ENCODE measurements at places on chromosomes 6 and 20. TPM values are rescaled to one million over a fixed set of nuclear protein-coding genes. Genes with fewer than 3 reads are reported as not detected.

DNA sequence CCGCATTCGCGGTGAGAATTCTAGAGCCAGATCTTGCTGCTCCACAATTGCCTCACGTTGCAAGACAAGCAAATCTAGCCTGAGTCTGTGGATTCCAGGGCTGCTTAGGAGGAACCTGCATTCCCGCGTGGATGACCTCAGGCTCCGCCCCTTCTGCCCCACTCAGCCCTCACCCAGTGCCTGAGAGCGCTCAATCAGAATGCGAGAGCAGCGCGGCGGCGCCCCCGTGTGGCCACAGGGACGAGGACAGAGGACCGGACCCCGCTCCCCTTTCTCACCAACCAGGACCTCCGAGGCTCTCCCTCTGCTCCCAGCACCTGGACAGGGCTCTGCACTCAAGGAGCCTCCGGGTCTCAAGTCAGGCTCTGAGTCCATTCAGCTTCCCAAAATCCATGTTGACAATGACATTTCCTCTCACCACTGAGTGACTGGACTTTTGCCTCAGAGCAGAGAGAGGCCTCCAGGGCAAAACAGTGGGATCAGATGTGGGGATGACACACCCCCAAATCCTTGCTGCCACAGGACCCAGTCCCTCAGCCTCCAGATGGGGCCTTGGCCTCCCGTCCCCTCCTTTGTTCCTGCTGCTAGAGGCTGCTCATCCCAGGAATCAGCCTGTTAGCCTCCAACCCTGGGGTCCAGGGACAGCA, 52.0 kb downstream of the RPP21 start:
- peaks cover 14% of the 10 kb centered on the region for H3K27me3 ChIP-seq
- H3K4me3 ChIP-seq: no peak overlapping the region
- H3K4me1 ChIP-seq: peaks cover 4% of the 10 kb centered on the region
- DNase-seq: peak; percentile 89
- no peak overlapping the region for H3K27ac ChIP-seq
- no peaks in the 10 kb centered on the region for H3K36me3 ChIP-seq

GRCh38 chr6:1335367-1336037, 23.6 kb downstream of the FOXQ1 start:
- DNase-seq: no peak
- no peaks in the 10 kb centered on the region for H3K36me3 ChIP-seq
- H3K4me1 ChIP-seq: no peaks in the 10 kb centered on the region
- no peak overlapping the region for H3K4me3 ChIP-seq
- H3K27me3 ChIP-seq: no peaks in the 10 kb centered on the region

- peak overlapping the region; percentile 98 for H3K4me3 ChIP-seq
- H3K36me3 ChIP-seq: no peaks in the 10 kb centered on the region
- peaks cover 11% of the 10 kb centered on the region for H3K4me1 ChIP-seq
- no peak for DNase-seq
- no peaks in the 10 kb centered on the region for H3K27me3 ChIP-seq
These were observed 469 bp upstream of the XRN2 start for GRCh38 chr20:21302664-21303060.

DNA sequence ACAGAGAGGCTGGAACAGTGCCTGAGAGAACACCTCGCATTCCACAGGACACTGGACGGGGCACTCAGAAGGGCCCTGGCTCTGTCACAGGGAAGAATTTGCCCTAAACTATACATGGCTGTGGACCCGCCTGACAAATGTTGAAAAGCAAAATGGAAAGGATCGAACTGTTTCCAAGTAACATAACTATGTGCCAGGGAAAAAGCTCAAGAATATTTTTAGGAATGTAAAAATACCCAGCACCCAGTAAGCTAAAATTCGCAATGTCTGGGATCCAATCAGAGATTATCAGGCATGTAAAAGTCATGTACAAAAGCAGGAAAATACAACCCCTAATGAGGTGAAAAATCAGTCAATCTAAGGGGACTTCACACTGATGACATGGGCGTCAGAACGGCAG, 215.9 kb downstream of the TTLL2 start:
- H3K27ac ChIP-seq: no peak overlapping the region
- no peak overlapping the region for H3K4me3 ChIP-seq
- H3K27me3 ChIP-seq: no peaks in the 10 kb centered on the region
- H3K36me3 ChIP-seq: no peaks in the 10 kb centered on the region

DNA sequence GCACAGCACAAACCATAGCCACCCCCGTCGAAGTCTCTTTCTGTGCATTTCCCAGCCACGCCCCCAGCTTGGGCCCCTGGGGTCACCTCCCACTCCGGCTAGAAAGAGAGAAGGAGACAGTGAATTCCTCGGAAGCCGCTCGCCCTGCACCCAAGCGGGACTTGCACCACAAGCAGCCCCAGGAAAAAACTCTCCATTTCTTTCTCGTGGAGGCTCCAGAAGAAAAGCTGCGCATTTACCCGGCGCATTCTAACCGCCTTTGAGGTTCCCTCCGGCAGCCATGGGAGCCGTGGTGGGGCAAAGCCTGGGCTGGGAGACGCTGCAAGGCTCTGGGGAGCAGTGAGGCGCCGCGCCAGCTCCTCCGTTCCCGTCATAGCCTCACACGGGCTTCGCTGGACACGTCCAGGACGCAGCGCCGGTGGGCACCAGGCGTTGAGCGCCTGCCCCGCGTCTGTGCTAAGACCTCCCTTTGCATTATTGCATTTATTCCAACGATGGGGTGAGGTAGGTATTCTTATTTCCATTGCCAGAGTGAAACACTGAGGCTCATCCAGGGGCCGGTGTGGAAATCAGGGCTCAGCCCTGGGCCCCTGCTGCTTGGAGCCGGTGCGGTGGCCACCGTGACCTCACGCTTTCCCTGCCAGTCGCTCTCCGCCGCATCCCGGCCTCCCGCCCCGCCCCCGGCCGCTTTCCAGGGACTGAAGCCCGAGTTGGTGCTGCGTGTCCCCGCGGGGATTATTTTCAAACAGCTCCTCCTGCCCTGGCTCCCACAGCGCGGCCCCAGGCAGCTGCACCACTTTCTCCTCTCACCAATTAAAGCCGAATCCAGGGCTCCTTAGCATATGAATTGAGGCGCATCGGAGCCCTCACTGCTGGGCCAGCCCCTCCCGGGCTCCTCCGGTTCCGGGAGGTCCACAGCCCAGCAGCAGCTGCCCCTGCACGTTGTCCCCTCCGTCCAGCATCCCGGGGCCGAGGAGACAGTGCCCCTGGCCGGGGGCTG, 148.3 kb upstream of the AFDN start:
- H3K27ac ChIP-seq: no peak overlapping the region
- peaks cover 17% of the 10 kb centered on the region for H3K27me3 ChIP-seq
- no peak for DNase-seq
- H3K36me3 ChIP-seq: no peaks in the 10 kb centered on the region
- H3K4me1 ChIP-seq: peaks cover 6% of the 10 kb centered on the region
- H3K4me3 ChIP-seq: no peak overlapping the region

- H3K27ac ChIP-seq: no peak overlapping the region
- peak; percentile 63 for DNase-seq
- no peak overlapping the region for H3K4me3 ChIP-seq
- peaks cover 39% of the 10 kb centered on the region for H3K36me3 ChIP-seq
These were observed 41.8 kb downstream of the DSTN start for GRCh38 chr20:17611540-17612286.

GRCh38 chr6:127180426-127180825, 62.0 kb downstream of the RSPO3 start:
- H3K4me3 ChIP-seq: no peak overlapping the region
- H3K27ac ChIP-seq: no peak overlapping the region
- H3K27me3 ChIP-seq: no peaks in the 10 kb centered on the region
- no peak for DNase-seq
- no peaks in the 10 kb centered on the region for H3K36me3 ChIP-seq

DNA sequence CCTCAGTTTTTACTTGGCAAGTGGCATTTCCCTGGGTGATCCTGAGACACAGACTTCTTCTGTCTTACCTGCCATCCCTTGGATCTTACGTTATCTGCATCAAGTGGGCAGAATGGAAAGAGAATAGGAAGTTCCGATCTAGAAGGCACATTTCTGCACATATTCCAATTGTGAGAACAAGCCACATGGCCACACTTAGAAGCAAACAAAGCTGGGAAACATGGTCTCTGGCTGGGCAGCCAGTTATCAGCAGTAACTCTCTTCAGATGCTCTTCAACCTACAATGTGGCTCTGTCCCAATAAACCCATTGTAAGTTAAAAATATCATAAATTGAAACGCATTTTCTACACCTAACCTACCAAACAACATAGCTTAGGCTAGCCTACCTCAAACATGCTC, 67.3 kb upstream of the CCN6 start:
- no peaks in the 10 kb centered on the region for H3K4me1 ChIP-seq
- no peaks in the 10 kb centered on the region for H3K27me3 ChIP-seq
- no peak overlapping the region for H3K4me3 ChIP-seq
- no peak overlapping the region for H3K27ac ChIP-seq

GRCh38 chr20:44959638-44960102, 527 bp downstream of the TOMM34 start:
- DNase-seq: peak; percentile 66
- H3K27ac ChIP-seq: peak overlapping the region; percentile 80
- H3K4me3 ChIP-seq: no peak overlapping the region
- H3K27me3 ChIP-seq: no peaks in the 10 kb centered on the region
- H3K36me3 ChIP-seq: no peaks in the 10 kb centered on the region

- H3K36me3 ChIP-seq: no peaks in the 10 kb centered on the region
- no peak overlapping the region for H3K27ac ChIP-seq
- DNase-seq: no peak
- H3K4me3 ChIP-seq: no peak overlapping the region
These were observed 25.0 kb downstream of the CRYBG1 start for GRCh38 chr6:106385530-106385929.

GRCh38 chr6:35486005-35486925, 10.6 kb downstream of the TEAD3 start:
- no peak for DNase-seq
- peaks cover 19% of the 10 kb centered on the region for H3K4me1 ChIP-seq
- H3K4me3 ChIP-seq: no peak overlapping the region

DNA sequence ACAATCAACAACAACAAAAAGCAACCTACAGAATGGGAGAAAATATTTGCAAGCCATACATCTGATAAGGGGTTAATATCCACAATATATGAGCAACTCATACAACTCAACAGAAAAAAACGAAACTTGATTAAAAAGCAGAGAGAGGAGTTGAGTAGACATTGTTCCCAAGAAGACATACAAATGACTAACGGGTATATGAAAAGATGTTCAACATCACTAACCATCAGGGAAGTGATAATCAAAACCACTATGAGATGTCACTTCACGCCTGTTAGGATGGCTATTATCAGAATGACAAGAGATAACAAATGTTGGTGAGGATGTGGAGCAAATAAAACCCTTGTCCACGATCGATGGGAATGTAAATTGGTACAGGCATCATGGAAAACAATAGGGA, 145.9 kb downstream of the NRN1 start:
- no peak for DNase-seq
- H3K27me3 ChIP-seq: no peaks in the 10 kb centered on the region
- no peaks in the 10 kb centered on the region for H3K36me3 ChIP-seq

GRCh38 chr6:22062807-22063408, 233.9 kb downstream of the PRL start:
- DNase-seq: no peak
- H3K4me3 ChIP-seq: no peak overlapping the region
- H3K27me3 ChIP-seq: no peaks in the 10 kb centered on the region
- no peak overlapping the region for H3K27ac ChIP-seq
- H3K4me1 ChIP-seq: no peaks in the 10 kb centered on the region

DNA sequence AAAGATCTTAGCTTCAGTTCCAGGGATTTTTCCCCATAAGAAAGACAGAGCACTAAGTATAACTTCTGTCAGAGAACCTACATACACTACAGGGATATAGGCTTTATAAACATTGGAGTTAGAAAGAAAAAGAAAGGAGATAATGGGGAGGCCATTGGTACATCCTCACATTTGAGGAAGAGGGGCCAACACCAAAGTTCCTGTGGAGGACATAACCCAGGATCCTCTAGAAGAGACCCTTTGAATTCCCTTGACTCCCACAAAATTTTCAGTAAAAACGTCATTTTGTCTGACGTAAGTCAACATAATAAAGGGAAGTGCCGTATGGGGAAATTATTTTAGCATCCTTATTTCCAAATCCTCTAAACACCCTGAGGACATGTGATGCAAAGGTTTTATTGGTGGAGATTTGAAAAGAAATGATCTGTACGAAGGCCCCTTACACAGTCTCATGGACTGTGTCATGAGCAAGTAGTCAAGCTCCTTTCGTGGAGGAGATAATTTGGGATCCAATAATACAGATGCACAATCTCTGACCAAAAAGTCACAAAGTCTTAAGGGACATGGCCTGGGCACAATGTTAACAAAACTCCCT, 33.2 kb downstream of the HLA-DRA start:
- DNase-seq: no peak
- no peak overlapping the region for H3K27ac ChIP-seq
- no peaks in the 10 kb centered on the region for H3K27me3 ChIP-seq
- H3K36me3 ChIP-seq: no peaks in the 10 kb centered on the region
- no peak overlapping the region for H3K4me3 ChIP-seq
- H3K4me1 ChIP-seq: no peaks in the 10 kb centered on the region

DNA sequence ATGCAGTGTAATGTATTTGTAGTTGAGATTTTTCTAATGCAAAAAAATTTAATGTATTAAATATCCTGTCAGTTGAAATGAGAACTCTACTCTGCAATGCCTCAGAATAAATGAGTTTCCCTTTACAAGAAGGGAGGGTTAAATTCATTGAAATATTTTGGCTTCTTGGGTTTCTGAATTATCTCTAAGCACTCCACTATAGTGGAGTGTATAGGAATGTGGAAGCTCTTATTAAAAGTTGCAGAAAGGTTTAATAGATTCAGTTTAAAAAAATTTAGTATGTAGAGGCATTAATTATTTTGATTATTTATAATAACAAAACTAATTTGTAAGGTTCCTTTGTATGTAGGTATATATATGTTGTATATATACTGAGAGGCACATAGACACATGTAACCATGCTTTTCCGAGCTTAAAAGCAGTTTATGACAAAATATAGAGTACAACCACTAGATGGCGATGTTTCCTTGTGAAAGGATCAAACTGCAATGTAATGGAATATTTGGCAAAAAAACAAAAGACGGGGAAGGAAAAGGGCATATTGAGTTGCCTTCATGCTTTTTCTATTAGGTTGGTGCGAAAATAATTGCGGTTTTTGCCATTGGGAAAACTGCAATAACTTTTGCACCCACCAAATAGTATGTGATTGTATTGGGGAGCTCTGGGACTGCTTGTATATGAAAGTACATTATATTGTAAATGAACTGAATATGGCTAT, 144.2 kb downstream of the MYO6 start:
- no peak overlapping the region for H3K4me3 ChIP-seq
- no peaks in the 10 kb centered on the region for H3K27me3 ChIP-seq
- DNase-seq: no peak
- no peaks in the 10 kb centered on the region for H3K36me3 ChIP-seq
- H3K4me1 ChIP-seq: no peaks in the 10 kb centered on the region

GRCh38 chr6:106533054-106533453, 96.2 kb downstream of the RTN4IP1 start:
- H3K4me1 ChIP-seq: no peaks in the 10 kb centered on the region
- DNase-seq: no peak
- no peaks in the 10 kb centered on the region for H3K27me3 ChIP-seq
- no peak overlapping the region for H3K4me3 ChIP-seq
- no peaks in the 10 kb centered on the region for H3K36me3 ChIP-seq

The THEMIS gene
- 0.16 TPM for polyA plus RNA-seq

The KIF3B gene
- 62.1 TPM for polyA plus RNA-seq

The RBM39 gene
- polyA plus RNA-seq: 714 TPM

The DACT2 gene
- 0.05 TPM for polyA plus RNA-seq

The TFEB gene
- polyA plus RNA-seq: 18.4 TPM

The ABHD16B gene
- 1.2 TPM for polyA plus RNA-seq

The PXMP4 gene
- 6.8 TPM for polyA plus RNA-seq

The PDSS2 gene
- 6.6 TPM for polyA plus RNA-seq

The ADGB gene
- not detected for polyA plus RNA-seq

The MOXD1 gene
- polyA plus RNA-seq: 17.7 TPM

The EYS gene
- not detected for polyA plus RNA-seq

The TRIM40 gene
- not detected for polyA plus RNA-seq

The IL17F gene
- polyA plus RNA-seq: not detected

The PRSS35 gene
- polyA plus RNA-seq: 2.6 TPM

The LY6G6D gene
- polyA plus RNA-seq: not detected

The SAMD10 gene
- 1.7 TPM for polyA plus RNA-seq

The GGT7 gene
- 12.2 TPM for polyA plus RNA-seq
